Activated CD4-positive, alpha-beta T cell treated with anti-CD3 and anti-CD28 coated beads for 36 hours (primary cell): ENCODE measurements at places on chromosomes 2 and 18. TPM values are rescaled to one million over a fixed set of nuclear protein-coding genes. Genes with fewer than 3 reads are reported as not detected.

The TOGARAM2 gene
- 3.3 TPM for total RNA-seq

The SKOR2 gene
- 0.14 TPM for total RNA-seq

The IL36RN gene
- not detected for total RNA-seq

- peaks cover 3% of the 10 kb centered on the region for H3K4me1 ChIP-seq
- H3K36me3 ChIP-seq, result no peaks in the 10 kb centered on the region
- no peak overlapping the region for H3K4me3 ChIP-seq
- no peak for DNase-seq
- H3K27ac ChIP-seq, result no peak overlapping the region
Measured at GRCh38 chr2:114642166-114642770, 199.8 kb downstream of the DPP10 start.

DNA sequence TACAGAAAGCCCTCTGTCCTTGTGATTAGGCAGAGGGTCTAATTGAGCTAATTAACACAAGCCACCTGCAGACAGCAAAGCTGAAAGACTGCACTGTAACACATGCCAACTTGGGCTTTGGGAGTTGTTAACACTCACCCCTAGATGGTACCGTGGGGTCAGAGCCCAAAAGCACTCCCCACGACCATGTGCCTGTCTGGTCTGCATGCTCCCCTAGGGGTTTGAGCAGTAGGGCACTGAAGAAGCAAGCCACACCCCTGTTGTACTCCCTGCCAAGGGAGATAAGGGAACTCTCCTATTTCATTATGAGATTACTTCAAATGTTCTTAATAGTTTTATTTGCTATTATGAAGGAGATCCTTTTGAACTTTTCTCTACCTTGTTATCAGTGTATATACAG is 560.1 kb upstream of the FSHR start:
- no peak overlapping the region for H3K4me3 ChIP-seq
- no peaks in the 10 kb centered on the region for H3K4me1 ChIP-seq
- H3K27ac ChIP-seq, result no peak overlapping the region
- no peaks in the 10 kb centered on the region for H3K27me3 ChIP-seq
